ENCODE measurements at places on chromosomes 5 and 9. TPM values are rescaled to one million over a fixed set of nuclear protein-coding genes. Genes with fewer than 3 reads are reported as not detected.

The SAXO1 gene
- polyA plus RNA-seq: 0.24 TPM

The ARHGEF39 gene
- 7.4 TPM for polyA plus RNA-seq

The GRIN1 gene
- not detected for polyA plus RNA-seq

The DRD1 gene
- not detected for polyA plus RNA-seq

The SPINK13 gene
- 0.37 TPM for polyA plus RNA-seq

The SYK gene
- polyA plus RNA-seq: 28.9 TPM

The TERT gene
- 0.43 TPM for polyA plus RNA-seq

The GTF3C4 gene
- 27.7 TPM for polyA plus RNA-seq

The FAM81B gene
- polyA plus RNA-seq: 6.2 TPM

The FBP1 gene
- 54.4 TPM for polyA plus RNA-seq

The AGXT2 gene
- 80.5 TPM for polyA plus RNA-seq

The PRDM9 gene
- polyA plus RNA-seq: not detected
